HEK293T (cell line): ENCODE measurements at places on chromosomes 5 and 9.

GRCh38 chr5:112794410-112794809, 56.7 kb downstream of the APC start:
- no peak for DNase-seq

DNA sequence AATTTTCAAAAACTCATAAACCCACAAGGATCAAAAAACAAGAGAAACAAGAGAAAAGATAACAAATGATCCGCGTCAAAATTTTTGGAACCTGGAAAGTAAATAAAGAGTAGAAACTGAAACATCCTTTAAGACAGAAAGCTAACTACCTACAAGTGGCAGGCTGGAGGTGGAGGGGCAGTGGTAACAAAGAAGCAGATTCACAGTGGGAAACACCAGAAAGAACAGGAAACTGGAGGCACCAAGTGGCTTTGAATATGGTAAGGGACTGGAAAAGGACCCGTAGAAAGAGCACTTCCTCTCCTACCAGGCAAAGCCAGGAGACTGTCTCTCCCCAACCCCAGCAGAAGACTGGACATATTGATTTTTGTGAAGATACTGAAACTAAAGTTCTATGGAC, 100.6 kb upstream of the TARS1 start:
- DNase-seq, result no peak

DNA sequence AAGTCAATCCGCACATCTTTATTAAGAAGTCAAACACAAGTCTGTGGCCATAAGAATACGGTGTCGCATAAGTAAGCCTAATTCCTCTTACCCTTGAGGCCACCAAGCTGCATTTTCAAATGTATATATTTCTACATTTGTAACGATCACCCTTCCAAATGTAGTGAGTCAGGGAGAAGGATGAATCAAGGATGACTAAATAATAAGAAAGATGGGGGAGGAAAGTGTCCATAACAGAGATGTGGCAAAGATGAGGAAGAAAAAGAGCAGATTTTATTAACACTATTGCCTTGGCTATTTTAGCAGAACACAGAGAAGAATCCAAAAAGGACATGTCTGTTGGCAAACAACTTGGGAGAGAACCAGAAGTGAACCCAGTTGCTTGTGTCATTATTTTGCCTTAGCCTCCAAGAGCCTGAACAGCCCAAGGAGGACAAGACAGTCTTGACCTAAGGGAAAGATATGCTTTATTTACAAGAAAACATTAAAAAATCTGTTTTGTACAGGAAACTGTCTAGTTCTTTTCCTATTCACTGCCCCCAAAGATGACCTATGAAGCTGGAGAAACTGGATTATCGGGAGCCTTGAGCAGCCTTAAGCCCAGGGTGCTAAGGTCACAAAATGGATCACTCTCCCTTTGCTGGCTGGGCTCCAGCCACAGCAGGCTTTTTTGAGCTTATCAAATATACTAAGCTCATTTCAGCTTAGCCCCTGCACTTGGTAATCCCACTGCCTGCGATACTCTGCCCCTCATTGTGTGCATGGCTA, 101.5 kb downstream of the PLCXD3 start:
- no peak for DNase-seq

- DNase-seq, result no peak
These were observed 7.5 kb downstream of the HSPA5 start for GRCh38 chr9:125233678-125234077.

DNA sequence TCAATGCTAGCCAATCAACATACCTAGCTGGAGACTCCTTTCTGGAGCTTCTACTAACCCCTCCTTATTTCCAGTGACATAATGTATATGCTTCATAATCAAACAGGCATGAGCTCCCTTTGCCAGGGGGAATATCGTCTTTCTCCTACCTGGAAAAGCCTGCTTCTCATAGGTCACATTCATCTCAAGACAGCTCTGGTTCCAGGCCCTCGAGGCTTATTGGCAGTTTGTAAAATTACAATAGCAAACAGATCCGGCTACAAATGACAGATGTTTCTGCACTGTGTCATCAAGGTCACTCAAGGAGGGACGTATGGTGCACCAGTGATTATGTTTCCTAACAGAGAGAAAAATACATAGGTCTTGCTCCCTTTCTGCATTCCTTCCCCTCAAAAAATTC, 140.0 kb downstream of the SAXO1 start:
- no peak for DNase-seq

DNA sequence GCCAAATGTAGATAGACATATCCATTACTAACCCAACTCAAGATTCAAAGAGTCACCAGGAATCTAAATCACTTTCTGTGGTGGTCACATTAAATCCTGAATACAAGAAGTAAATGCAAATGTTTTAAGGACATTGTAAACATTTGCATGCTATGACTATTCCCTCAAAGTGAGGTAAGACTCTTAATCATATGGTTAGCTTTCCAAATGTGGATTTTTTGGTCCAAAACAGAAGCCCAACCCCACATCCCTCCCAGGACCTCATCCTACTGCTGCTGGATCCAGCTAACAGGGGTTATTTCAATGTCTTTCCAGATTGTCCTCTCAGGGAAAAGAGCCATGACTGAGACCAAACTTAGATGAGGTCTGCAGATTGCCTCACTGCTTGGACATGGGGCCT, 228.1 kb upstream of the PANK3 start:
- DNase-seq, result no peak
